NCI-H460 (cell line): ENCODE measurements at places on chromosomes 1 and 21.
A peak's percentile ranks its signal among the peaks of the same experiment; 100 is the strongest.

DNA sequence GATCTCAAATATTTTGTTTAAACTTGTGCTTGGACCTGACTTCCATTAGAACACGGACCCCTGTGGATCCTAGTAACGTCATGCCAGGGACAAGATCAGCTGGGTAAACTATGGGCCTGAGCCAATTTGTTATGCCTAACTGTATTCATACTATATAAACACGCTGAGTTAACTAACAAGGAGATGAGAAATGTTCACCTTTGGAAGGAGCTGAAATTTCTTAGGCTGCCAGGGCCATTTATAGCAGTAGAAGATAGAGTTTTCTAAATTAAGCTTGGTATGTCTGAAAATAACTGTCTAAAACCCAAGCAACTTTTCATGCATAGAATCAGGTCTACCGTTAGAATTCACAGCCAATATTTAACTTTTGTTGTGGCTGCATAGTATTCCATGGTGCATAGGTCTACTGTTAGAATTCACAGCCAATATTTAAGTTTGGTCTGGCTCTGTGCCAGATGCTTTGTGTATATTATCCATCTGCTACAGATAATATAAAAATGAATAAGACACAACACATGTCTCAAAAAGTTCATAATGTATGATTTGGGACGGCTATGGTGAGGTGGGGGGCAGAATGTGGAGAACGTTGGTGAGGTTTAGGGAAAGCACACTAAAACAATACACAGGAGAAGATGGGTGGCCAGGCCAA is 61.5 kb downstream of the NMNAT2 start:
- no peak for DNase-seq

- no peak for DNase-seq
These were observed 303.5 kb upstream of the NR5A2 start for GRCh38 chr1:199724049-199724448.

GRCh38 chr1:40708750-40709099 is 17.2 kb downstream of the NFYC start:
- peak; percentile 44 for DNase-seq

DNA sequence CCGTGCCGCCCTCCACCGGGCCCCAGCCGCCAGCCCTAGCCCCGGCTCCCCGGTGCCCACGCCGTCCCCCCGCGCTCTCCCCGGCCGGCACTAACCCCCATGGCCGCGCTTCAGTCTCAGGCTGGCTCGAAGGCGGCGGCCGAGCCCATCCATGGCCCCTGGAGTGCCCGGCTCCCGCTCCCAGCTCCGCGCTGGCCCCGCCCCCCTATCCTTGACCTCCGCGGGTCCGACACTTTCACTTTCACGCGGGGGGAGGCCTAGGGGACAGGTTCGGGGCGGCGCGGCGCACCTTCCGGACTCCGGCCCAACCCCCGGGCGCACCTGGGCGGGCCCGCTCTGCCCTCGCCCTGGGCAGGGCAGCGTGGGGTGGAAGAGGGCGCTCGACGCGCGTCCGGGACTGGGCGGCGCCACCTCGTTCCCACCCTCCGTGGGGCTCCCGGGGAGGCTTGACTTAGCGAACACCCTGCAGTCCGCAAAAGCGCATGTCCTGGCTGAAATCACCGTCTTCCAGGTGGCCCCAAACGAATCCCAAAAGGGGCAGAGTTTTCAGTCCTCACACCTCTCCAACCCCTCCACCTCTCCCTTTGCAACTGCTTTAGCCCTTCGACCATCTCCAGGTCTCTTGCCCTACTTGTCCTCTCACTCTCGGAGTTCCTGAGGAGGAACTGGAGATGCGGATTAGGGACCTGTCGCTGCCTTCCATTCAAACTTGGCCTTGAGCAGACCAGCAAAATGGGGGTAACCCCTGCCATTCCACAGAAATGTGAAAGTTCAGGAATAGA is 3.9 kb upstream of the DENND2D start:
- DNase-seq, result no peak

- DNase-seq, result no peak
These were observed 30.1 kb downstream of the NTPCR start for GRCh38 chr1:232980355-232980978.
